ENCODE measurements at places on chromosomes 13 and 19.

DNA sequence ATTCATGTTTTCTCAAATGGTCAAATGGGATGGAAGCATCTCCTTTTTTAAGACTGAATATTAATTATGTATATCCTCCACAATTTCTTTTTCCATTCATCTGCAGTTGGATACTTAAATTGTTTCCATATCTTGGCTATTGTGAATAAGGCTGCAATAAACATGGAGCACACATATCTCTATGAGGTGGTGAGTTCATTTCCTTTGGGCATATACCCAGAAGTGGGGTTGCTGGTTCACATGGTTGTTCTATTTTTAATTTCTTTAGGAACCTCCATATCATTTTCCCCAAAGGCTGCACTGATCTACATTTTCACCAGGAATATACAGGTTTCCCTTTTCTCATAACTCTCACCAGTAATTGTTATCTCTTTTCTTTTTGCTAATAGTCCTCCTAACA, 566.3 kb downstream of the KCTD12 start:
- no peak for DNase-seq

DNA sequence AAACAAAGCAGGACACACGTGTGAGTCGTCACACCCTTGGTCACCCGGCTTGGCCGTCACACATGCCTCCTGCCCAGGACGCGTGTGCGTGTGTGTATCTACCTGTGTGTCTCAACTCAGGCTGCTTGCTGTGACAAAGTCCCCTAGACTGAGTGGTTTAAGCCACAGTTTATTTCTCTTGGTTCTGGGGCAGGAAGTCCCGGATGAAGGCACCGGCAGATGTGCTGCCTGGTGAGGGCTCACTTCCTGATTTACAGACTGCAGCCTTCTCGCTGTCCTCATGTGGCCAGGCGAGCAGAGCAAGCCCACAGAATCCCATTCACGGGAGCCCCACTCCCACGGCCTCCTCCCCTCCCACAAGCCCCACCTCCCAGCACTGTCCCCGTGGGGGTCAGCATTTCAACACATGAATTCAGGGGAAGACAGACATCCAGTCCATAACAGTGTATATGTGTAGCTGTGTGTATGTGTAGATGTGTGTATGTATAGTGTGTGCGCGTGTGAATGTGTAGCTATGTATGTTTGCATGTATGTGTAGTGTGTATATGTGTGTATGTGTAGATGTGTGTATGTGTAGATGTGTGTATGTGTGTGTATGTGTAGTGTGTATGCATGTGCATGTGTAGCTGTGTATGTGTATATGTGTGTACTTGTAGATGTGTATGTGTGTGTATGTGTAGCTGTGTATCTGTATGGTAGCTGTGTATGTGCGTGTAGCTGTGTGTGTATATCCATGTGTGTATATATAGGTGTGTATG, 51.5 kb downstream of the MCF2L start:
- DNase-seq = no peak

- no peak for DNase-seq
Measured at GRCh38 chr19:2329501-2329916, 1.0 kb downstream of the SPPL2B start.

- DNase-seq = no peak
Measured at GRCh38 chr13:111261326-111261725, 59.1 kb upstream of the TEX29 start.

DNA sequence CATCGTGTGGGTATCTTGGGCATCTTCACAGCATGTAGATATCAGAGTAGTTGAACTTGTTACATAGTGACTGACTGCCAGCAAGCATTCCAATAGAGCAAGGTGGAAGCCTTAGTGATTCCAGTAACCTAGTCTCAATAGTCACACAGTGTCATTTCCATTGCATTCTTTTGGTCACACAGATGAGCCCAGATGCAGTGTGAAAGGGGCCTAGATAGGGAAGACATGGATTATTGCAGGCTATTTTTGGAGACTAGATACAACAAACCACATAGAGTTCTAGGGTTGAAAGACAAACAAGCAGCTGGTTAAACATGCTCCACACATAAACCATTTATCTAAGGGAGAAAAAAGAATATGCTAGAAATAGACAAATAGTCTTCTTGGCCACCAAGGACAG, 553.5 kb downstream of the DCT start:
- DNase-seq = no peak

DNA sequence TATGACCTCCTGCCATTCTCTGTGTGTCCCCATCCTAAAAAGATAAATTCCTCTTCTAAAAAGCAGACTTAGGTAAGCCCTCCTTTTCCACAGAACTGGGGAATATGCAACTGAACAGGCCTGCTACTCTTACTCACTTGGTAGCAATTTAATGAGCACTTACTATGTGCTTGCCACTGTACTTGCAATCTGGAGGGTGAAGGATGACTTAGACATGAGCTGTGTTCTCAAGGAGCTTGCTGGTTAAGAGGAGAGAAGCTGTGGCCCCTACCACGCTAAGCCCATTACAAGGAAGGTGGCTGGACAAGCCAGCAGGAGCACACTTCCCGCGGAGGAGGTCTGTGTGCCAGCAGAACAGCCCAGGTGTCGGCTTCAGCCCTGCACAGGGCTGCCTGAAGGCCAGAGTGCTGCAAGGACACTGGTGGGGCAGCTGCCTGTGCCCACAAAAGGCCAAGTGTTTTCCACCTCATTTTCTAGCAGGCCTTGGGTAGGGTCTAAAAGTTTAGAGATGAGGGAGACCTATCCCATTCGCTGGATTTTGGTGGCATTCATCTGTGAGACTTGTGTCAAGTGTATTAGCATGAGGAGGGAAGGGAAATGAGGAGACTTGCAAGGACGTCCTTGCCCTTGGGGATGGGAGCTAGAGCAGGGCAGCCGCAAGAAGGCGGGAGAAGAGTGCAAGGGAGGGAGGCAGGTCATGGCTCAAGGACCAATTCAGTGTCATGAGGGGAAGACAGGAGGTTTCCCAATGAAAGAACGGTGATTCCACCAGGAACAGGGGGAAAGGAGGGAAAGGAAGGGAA, 52.0 kb downstream of the COL4A1 start:
- DNase-seq = no peak

DNA sequence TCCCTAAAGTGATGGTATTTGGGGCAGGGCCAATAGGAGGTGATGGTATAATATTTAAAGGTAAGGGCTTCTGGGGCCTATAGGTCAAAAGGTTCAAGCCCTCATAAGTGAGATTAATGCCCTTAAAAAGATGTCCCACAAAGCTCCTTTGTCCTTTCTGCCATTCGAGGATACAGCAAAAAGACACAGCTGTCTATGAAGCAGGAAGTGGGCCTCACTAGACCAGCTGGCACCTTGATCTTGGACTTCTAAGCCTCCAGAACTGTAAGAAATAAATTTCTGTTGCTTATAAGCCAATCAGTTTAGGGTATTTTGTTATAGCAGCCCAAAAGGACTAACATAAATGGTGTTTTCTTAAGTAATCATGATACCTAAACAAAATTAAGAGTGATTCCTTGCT, 27.2 kb upstream of the POU4F1 start:
- no peak for DNase-seq

GRCh38 chr13:110616103-110617101, 1.1 kb downstream of the NAXD start:
- DNase-seq = peak; percentile 75

DNA sequence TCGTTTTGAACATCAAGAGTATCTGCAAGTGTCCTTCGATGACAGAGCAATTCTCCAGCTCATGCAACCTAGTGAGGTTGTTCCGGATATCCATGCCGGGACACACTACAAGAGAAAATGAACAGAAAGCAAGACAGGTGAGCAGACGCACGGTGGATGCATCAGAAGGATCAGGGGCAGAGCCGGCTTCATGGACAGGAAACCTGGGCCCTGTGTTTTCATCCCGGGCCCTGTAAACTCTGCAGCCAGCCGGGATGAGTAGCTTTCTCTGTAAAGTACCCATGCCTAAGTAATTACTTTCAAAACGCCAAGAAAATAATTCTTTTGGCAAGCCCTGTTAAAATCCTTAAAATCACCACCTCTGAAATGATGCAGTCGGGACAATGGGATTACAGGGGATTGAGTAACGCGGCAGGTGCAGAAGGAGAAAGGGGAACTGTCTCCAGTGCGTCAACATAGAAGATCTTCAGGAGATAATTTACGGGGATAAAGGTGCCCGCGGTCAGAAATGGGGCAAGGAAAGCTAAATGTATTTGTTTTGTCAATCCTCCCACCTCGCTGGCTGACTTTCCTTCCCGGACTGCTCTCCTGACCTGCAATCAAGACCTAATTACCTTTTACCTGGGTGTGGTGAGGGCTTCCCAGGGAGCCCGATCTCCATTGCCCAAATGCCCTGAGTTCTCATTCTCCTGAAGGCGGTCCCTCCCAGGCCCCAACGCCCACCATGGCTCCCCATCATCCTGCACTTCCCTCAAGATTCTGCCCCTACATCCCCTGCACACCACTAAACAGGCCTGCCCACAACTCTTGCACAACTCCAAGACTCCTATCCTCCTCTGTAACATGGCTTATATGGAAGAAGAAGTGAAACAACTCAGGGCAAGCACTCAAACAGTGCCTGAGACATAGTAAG, 26.2 kb downstream of the INSR start:
- DNase-seq = no peak

DNA sequence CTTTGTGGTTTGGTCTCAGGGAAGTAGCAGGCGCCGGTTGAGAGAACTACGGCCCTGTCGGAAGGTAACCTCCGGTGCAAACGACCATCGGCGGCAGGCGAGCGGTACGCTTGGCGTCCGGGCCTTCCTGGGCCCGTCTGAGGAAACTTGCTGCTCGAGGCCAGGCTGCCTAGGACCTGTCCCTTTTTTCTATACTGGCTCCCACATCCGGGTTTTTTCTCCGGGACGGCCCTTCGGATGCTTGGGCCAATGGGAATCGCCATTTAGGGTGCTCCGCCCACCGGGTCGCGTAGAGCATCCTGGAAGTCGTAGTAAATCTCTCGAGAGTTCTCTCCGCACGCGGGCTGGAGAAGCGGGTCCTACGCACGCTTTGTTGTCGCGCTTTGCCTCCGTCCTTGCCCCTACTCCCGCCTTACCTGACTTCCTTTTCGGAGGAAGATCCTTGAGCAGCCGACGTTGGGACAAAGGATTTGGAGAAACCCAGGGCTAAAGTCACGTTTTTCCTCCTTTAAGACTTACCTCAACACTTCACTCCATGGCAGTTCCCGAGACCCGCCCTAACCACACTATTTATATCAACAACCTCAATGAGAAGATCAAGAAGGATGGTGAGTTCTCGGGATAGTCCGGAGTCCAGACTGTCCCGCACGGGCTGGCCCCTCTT, at the start of gene SNRPA:
TSS of gene SNRPA (plus strand) at position 330 of the 664 bp plus-strand sequence. CDS start at position 536, 206 bp downstream.
- DNase-seq = peak; percentile 96

GRCh38 chr13:97431171-97431764, 2.7 kb upstream of the RAP2A start:
- no peak for DNase-seq

DNA sequence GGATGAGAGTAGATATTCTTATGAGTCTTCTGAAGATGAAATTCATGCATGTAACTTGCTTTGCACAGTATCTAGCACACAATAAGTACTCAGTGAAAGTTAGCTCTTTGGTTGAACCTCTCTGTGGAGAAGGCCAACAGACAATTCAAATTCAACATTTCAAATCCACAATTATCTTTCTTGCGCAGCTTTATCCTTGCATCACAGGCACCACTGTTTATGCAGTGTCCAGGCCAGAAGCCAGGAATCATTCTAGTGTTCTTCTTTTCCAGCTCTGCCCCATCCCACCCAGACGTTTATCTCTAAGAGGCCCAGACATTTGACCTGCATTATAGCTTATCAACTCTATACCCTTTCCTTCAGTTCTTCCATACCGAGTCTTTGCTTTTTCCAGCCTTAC, 254.7 kb upstream of the OBI1 start:
- DNase-seq = no peak

DNA sequence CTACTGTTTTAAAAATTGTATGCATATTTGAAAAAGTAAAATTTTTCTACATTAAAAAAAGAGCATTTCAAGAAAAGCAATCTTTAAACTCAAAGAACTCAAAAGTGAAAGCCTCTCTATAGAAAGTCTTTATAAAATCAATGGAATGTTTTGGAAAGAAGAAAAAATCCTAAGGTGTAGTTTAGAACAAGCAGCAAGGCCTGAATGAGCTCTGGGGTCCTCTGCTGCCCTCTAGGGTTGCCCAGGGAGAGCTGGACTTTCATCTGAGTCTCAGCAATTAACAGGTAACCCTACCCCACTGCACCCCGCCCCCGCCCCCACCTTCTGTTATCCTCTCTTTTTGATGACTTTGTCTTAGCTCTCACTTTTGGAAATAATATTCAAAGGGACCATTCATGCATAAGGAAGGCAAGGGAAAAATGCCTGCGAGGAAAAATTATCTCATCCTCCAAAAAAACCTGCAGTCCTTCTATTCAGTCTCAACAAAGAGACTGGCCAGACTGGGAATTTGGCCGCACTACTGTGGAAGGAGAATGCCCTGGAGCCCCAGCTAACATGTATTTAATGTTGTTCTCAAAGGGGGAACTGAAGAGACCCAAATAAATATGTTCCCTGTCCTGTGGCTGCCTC, 24.1 kb downstream of the SLC25A30 start:
- DNase-seq = peak; percentile 71

DNA sequence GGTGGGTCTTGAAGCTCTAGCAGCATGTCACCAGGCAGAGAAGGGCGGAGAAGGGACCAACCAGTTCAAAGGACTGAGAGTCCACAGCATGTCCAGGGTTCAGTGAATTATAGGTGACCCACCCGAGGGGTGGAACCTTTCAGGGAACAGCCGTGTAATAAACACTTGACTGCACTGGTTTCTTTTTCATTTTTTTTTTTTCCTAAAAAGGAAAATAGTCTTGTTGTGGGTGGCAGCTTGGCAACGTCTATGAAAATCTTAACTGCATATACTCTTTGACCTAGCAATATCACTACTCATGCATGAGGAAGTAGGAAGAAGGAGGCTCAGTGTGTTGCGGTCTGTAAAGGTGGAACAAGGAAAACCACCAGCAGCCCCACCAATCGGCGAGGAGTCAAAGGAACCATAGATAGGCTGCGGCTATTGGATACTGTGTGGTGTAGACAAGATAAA, 13.0 kb upstream of the MYH14 start:
- DNase-seq = no peak

DNA sequence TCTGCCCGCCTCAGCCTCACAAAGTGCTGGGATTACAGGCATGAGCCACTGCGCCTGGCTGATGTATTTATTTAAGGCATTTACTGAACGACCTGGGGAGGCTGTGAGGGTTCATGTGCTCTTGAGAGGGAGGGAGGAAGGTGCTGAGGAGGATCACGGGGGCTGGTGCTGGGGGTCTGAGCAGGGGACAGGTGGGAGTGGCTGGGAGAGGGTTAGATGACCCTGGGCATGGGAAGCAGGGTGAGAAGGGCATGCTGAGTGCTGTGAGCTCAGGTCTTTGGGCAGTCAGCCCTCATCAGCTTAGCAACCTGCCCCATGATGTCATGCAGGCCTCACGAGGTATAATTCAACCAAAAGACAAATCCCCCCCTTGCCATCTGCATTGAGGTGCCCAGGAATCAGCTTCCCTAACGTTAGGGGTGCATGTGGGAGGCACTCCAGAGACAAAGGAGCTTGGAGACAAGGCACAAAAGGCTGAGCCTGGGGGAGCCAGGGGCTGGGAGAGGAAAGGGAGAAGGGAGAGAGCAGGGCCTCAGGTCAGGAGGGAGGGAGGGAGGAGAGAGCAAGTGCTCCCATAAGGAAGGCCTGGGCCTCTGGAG, 36.4 kb downstream of the SUGP2 start:
- DNase-seq = no peak

All from AG20443 (cell line).